ENCODE measurements at places on chromosomes 16 and 17. TPM values are rescaled to one million over a fixed set of nuclear protein-coding genes. Genes with fewer than 3 reads are reported as not detected.

DNA sequence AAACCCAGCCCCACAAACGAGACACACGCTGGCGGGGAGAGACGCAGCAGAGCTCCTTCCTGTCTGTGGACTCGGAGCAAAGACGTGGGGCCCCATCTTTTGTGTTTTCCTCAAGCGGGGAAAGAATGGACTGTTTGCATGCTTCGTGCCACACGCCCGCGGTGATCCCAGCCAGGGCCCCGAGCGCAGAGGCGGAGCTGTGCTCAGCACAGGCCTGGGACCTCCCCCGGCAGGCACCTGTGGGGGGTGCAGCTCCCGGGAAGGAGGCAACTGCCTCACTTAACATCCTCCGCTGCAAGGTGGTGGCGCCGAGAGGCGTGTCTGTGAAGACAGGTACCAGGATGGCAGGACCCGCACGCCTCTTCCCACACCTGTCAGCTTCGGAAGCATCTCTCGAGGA is 19.1 kb downstream of the TRARG1 start:
- no peak for DNase-seq

DNA sequence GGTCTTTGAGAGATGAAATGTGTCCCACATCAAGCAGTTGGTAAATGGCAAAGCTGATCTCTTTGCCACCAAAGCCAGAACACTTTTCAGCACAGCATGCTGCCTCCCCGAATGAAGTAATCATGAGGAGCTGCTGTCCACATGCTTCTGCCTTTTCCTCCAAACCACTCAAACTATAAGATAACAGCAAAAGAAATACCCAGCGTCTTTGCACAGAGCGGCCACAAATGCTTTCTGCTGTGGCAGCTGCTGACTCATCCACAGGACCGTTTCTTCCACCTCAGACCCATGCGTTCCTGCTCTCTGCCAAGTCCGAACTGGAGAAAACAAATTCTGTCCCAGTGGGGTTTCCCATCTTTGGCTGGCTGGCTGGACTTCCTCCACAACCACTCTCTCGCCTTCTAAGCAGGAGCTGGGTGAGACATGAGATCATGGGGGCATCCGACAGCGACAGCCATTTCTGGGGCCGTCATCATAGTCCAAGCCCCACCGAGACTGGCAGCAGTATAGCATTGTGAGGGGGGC is 27.1 kb downstream of the TBC1D3B start:
- no peak for DNase-seq

- no peak for DNase-seq
Measured at GRCh38 chr17:75695830-75696271, 25.4 kb upstream of the ITGB4 start.

RAB40B gene
- total RNA-seq = 33.3 TPM
